ENCODE measurements at places on chromosomes 12 and 14.

GRCh38 chr14:69951263-69951662, 72.0 kb downstream of the SMOC1 start:
- no peak for DNase-seq

GRCh38 chr12:51932218-51933076, 19.1 kb upstream of the ACVR1B start:
- no peak for DNase-seq

DNA sequence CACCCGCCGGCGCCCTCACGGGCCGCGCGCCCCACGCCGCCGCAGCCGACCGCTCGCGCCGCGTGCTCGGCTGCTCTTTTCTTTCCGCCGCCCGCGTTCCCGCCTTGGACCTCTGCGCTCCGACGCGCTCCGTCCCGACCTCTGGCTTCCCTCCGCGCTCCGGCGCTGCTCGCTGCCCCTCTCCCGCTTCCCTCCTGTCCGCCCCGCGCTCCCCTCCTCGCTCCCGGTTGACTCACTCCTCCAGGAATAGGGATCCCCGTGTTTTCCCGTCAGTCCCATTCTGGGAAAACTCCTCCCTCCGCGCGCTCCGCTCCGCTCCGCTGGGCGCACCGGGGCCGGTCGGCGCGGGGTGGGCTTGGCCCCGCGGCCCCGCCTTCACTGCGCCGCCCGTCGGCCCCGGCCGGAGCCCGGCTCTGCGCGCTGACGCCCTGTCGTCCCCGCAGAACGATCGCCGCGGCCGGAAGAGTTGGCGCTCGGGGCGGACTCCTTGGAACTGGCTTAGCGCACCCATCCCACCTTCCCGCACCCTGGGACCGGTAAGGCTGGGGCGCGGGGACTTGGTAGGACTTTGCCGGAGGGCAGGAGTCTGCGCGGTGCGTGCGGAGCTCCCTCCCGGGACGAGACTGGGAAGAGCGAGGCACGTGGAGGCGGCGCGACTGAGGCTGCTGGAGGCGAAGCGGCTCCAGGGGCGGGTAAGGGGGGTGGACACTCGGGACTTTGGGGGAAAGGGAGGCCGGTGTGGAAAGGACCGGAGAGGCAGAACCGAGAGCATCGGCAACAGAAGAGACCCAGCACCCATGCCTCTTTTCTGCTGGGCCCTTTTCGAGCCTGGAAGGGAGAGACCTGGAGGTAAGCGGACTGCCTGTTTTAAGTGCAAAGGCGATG, 550 bp downstream of the TEAD4 start:
- DNase-seq = no peak

DNA sequence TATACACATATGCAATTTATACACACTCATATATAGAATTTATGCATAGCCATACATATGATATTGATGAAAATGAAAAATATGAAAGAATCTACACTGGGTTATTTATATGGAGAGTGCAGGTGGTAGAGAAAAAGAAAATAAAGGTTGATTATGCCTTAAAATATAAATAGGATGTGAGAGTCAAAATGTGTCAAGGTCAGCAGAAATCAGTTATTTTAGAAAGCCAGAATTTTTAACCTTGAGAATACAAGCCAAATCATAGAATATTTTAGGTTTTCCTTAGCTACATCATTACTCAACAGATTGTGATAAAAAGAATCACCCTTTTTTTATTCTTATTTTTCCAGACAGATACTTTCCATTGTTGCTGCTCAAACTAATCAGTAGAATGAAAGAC, 146.2 kb downstream of the SLC6A15 start:
- DNase-seq = no peak

GRCh38 chr12:9776781-9777180, 16.1 kb upstream of the CD69 start:
- no peak for DNase-seq

Measured in hematopoietic multipotent progenitor cell treated with erythropoietin and hydrocortisone succinate and interleukin-3 and kit ligand, for 15 days (in vitro differentiated cells).